ENCODE measurements at places on chromosomes 2 and 18. TPM values are rescaled to one million over a fixed set of nuclear protein-coding genes. Genes with fewer than 3 reads are reported as not detected.

CNOT9 gene
- 52.5 TPM for total RNA-seq

NEB gene
- 5.1 TPM for total RNA-seq

INHA gene
- not detected for total RNA-seq

DNA sequence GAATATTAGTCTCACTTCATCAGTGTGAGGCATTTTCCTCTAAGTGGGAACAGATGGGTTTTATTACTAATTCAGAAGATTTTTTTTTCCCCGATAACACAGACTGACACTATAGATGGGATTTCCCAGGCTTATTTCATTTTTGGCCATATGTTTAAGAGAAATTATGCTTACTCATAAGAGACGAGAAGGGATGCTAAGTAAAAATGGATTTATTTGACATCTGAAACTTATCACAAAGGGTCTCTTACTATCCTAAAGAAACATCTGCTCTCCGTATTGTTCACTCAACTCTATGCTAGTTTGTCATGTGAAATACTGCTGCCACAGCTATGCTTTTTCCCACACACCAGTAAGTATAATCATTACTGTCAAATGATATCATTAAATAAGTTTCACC is 1476.3 kb downstream of the LRP1B start:
- no peak for DNase-seq

GRCh38 chr2:169164311-169164710 is 94.9 kb downstream of the DHRS9 start:
- no peak for DNase-seq

- no peak for DNase-seq
Measured at GRCh38 chr18:63181706-63182309, 137.8 kb downstream of the BCL2 start.

GRCh38 chr2:121078899-121079298 is 206.1 kb downstream of the TFCP2L1 start:
- DNase-seq, result no peak

DNA sequence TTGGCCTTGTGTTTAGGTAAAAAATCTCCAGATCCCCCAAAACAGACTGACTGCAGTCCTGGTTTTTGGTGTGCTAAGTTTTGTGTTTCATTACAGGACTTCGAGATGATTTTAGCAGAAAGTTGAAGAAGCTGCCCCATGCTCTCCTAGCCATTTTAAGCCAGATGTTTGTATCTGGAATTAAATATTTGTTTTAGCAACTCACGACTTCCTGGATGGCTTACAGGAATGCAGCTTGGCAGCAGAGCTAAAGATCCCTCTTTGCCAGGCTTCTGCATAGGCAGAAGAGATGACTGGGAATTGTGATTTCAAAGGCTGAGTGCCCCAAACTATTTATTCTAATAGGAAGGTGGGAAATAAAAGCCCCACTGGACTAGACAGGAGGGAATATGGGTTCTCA is 31.1 kb downstream of the ONECUT2 start:
- DNase-seq, result no peak

GPR35 gene
- total RNA-seq, result 266 TPM

IKZF2 gene
- total RNA-seq, result 8.3 TPM
